ENCODE measurements at places on chromosomes 1 and 21.

DNA sequence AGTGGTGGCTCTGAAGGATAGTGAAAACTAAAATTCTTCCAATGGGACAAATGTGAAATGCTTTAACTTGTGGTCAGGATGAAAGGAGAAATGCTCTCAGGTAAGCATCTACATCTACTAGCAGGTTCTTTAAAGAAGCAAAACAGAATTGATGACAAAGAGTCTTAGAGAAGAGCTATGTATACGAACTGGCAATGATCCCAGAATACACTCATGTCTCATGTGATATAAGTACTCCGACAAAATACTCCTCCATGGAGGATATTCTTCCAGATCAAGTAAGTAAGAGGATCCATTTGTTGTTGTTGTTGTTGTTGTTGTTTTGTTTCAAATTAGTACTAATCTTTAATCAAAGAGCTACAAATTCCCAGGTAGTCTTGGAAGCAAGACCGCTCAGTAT is 174.0 kb upstream of the ATP1B1 start:
- no peak for DNase-seq

GRCh38 chr1:33332881-33333280 is 12.0 kb upstream of the A3GALT2 start:
- no peak for DNase-seq

DNA sequence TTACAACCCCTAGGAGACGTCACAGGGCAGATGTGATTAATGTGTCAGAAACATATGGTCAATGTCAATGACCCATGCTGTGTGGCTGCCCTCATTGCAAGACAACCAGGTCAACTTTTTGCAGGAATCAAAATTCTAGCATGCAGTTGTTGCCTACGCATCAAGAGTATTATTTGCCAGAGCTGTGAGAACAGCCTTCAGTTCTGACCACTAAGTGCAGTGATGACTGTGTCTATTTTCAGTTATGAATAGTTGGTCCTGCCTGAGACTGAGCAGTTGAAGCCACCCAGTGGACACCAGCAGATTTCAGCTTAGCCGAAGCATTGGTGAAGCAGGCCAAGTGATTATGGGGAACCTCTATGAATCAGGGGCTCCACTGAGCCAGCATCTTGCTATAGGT is 47.3 kb downstream of the LYPLAL1 start:
- no peak for DNase-seq

- no peak for DNase-seq
Observed at GRCh38 chr21:39314143-39315027, 953 bp upstream of the BRWD1 start.

GRCh38 chr1:172638885-172639831 is 19.7 kb upstream of the FASLG start:
- no peak for DNase-seq

- no peak for DNase-seq
Observed at GRCh38 chr1:27481994-27482620, 7.9 kb downstream of the WASF2 start.

GRCh38 chr1:169733924-169734323 is at the start of gene SELE:
SELE (minus strand) TSS chr1:169734079; CDS start chr1:169733612, 467 bp downstream.
- DNase-seq: no peak

- DNase-seq: no peak
Observed at GRCh38 chr1:96863449-96863848, 141.9 kb downstream of the PTBP2 start.

GRCh38 chr1:29959356-29959755 is 723.0 kb downstream of the PTPRU start:
- DNase-seq: no peak

DNA sequence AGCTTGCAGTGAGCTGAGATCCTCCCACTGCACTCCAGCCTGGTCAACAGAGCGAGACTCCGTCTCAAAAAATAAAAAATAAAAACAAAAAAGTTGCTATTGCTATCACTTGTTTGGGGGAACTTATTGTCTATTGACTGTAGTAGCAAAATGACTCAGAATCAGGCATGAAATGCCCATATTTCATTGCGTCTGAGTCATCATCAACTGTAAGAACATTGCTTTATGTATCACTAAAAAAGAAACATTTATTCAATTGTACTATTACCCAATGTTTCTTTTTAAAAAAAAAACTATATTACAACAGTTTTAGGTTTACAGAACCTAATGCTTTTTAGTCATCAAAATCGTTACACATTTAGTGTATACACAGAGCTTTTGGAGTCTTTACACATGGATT is 91.0 kb upstream of the FMN2 start:
- DNase-seq: no peak

DNA sequence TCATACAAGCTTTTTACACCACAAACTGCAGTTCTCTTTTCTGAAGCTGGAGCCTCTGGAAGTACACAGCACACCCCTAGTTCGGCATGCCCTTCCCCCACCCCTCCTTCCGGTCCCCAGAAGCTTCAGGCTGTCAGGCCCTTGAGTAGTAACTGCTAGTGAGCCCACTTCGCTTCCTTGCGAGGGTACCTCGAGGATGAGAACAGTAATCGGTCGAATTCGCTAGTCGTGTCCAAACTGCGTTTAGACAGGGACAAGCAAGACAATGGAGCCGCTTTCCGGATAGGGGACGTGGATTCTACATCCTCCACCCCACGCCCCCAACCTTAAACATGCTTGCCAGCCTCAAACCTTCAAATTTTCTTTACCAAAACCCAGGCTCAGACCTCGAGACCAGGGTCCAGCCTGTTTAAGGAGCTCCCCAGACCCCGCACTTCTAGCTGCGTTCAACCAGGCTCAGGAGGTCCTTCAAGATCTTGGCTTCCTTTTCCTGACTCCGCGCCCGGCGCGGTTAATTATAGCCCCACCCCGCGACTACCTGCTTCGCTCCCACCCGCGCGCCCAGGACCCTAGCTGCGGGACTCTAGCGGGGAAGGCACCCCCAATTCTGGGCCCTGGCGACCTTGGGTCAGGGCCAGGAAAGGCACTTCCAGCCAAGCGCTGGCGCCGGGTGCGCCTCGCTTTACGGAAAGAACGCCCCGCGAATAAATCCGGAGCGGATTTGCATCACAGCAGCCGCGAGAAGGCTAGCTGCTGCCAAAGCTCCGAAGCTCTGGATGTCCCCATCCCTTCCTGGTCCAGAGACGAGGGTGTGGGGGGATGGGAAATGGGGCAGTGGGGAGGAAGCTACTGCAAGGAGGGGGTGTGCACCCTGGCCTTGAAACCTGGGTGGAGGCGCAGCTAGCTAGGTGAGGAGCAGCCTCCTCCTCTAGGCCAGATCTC is 8.1 kb upstream of the TSPAN1 start:
- DNase-seq: no peak

GRCh38 chr1:25992689-25993171 is 5.1 kb downstream of the PAFAH2 start:
- no peak for DNase-seq

GRCh38 chr1:201807958-201808632 is 20.9 kb upstream of the IPO9 start:
- DNase-seq: no peak

- DNase-seq: peak; percentile 79
Observed at GRCh38 chr1:207822602-207823451, 71.0 kb downstream of the CD46 start.

DNA sequence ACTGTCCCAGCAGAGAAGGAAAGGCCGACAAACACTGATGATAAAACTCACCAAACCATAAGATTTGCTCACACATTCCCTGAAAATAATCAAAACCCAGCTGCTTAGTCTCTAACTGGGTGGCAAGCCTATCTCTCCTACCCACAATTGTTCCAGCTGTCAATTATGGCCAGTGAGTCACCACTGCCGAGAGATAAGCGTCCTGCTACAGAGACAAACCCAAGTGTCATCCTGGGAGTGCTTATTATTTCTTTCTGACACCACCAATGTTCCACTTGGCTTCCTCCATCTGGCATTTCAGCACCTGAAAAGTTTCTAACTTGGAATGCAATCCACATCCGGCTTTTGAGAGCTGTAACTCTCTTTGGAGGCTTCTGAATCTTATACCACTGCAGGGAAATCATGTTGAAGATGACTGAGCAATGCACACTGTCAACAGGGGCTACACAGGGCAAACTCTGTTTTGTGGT is 51.5 kb upstream of the VAV3 start:
- DNase-seq: no peak

GRCh38 chr1:39294531-39294930 is 90.0 kb downstream of the MACF1 start:
- no peak for DNase-seq

DNA sequence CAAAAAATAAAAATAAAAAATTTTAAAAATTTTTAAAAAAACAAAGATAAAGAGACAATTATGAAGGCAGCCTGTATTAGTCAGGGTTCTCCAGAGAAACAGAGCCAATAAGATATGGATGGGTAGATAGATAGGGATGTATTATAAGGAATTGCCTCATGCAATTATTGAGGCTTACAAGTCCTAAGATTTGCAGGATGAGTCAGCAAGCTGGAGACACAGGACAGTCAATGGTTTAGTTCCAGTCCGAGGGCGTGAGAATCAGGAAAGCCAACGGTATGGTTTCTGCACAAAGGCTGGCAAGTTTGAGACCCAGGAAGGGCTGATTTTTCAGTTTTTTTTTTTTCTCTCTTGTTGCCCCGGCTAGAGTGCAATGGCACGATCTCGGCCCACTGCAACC is 24.1 kb upstream of the EIF4G3 start:
- no peak for DNase-seq

GRCh38 chr1:200332716-200333115 is 77.1 kb downstream of the ZNF281 start:
- DNase-seq: no peak

DNA sequence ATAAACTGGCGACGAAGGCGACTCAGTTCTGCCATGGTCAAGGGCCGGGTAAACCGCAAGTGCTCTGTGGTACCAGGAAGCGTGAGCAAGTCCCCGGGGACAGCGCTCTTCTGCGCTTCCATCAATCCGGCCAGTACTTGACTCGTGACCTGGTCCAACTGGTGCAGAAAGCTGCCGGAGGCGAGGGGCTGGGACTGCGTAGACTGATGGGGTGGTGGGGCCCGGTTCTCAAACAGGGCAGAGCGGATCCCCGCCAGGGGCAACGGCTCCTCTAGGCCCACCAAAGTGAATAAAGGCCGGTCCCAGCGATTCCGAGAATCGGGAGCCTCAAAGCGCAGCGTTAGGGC is 852 bp downstream of the KTI12 start:
- DNase-seq: no peak

DNA sequence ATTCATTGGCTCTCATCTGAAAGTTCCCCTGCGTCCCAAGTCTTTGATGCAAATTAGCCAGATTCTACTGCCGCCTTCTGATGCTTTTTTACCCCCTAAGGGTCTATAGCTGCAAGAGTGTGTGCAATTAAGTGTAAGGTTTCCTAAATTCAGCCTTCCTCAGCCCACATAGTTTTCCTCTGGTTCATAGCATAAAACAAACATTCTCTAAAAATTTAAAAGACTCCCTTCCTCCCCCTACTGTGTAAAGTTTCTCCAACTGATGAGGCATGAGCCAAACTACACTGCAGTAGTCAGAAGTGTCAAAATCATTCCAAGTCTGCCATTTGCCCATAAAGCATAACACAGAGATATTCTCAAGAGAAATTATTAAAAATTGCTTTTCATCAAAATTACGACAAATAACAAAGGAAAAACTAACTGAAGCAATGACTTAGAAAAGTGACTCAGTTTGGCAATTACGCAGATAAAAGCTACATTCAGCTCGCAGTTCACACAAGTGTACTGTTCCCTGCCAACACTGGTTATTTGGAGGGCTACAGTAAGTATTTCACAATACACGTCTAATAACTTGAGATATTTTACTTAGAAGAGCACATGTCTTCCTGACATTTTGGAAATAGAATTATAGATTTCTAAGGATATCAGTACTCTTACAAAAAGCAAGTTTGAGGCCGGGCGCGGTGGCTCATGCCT is 15.4 kb downstream of the KCNH1 start:
- DNase-seq: no peak

DNA sequence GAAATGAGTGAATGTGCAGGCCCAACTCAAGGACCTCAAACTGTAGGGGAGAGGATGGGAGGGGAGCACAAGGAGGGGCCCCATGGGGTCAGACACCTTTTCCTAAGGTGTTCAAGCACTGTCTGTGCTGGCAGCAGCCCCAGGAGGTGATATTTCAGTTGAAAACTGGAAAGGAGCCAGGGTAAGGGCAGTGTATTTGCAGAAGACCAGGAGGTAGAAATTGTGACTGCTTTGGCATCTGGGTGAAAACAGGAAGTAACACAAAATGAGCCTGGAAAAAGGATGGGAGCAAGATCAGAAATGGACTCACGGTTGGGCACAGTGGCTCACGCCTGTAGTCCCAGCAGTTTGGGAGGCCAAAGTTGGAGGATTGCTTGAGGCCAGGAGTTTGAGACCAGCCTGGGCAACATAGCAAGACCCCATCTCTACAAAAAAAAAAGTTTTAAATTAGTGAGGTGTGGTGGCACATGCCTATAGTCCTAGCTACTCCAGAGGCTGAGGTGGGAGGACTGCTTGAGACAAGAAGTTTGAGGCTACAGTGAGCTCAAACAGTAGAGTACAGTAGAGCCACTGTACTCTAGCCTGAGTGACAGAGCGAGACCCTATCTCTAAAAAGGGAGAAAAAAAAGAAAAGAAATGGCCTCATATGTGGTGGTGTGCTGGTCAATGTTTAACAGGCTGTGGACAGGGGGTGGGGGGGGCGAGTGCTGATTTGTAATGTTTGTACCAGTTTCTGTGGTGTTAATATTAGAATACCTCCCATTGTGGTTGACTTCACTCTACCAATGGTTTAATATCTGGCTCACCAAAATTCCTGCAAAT is 76.2 kb upstream of the ANGPTL1 start:
- no peak for DNase-seq

DNA sequence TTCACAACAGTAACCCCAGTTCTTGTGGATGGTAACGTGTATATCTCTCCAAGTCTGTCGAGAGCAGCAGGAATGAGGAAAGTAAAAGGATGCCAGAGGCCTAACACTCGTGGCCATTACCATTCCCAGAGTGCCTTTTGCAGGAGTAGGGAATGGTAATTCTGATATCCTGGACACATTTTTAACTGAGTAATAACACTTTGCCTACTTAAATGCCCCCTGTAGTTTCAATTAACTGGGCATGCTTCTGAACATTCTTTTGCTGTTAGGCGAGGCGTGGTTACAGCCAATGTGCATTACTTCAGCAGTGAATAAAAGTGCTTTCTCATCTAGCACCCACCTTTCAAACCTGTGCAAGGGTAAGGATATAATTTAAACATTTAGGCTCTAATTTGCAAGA is 258.5 kb upstream of the ADGRL2 start:
- no peak for DNase-seq

DNA sequence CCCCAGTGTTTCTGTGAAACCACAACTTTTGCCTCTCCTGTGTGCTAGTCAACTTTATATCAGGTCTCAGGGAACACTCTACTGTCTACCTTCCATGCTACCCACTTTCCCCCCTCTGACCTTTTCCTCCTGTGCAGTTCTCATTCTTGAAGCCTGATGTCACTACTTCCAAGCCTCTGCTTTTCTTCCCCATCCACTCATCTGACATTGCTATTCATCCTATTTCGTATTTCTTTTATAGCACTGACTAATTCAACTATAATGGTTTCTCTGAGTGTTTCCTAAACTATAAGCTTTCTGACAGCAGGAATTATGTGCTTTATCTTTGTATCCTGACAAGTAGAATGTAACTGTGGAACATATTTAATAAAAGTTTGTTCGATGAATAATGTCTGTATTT is 18.2 kb upstream of the DPH5 start:
- no peak for DNase-seq

GRCh38 chr1:101259744-101260148 is 22.9 kb downstream of the S1PR1 start:
- no peak for DNase-seq

GRCh38 chr1:9601942-9602793 is 13.5 kb downstream of the TMEM201 start:
- no peak for DNase-seq

All from memory B cell (primary cell).